Small intestine (tissue), 16 donors: ENCODE measurements at places on chromosomes 12 and 14.
A peak's percentile ranks its signal among the peaks of the same experiment; 100 is the strongest.

- DNase-seq = peak; percentile 55
These were observed 189.6 kb downstream of the DUSP6 start for GRCh38 chr12:89162589-89163261.

DNA sequence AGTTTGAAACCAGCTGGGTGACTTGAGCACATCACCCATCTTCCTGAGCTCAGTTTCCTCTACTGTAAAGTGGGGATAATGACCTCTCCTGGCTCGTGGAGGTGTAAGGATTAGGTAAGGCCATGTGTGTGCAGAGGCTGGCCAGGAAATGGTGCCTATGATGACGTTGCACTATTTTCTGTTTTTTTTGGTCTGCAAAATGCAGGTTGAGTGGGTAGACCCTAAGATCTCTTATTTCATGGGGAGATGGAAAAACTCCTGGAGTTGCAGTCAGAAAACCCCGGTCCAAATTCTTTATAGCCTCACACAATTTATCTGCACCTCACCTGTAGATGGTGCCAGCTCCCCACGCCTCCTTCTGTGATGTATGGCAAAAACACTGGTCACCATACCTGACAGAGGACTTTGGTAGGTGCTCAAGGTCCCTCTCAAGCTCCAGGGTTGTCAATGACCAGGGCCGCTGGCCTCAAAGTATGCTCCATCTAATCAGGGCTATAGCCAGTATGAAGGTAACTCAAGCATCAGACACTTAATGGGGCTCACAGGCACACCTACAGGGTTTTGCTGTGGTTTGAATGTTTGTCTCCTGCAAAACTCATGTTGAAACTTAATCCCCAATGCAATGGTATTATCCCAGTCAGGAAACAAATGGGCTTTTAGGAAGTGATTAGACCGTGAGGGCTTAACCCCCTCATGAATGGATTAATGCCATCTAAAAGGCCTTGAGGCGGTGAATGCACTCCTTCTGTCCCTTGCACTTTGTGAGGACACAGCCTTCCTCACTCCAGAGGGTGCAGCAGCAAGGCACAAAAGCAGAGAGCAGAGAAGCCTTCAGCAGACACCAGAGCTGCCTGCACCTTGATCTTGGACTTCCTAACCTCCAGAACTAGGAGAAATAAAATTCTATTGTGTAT, 17.6 kb downstream of the C14orf132 start:
- peak; percentile 12 for DNase-seq

DNA sequence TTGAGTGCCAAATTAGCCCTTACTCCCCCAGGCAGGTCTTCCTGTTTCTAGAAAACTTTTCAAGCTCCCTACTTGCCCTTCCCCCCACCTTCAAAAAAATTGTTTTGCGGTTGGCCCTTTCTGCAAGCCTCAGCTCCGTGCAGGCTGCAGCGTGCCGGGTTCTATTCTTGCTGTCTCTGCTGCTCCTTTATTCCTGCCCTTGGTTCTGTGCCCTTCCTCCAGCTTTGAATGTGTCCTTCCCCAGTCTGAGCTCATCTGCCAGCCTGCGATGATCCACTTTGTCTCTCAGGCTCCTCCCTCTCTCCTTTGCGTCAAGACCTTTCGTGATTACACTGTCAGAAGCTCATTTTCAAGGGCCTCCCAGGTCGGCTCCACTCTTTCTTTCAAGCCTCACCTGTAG, 98.6 kb downstream of the IRF2BPL start:
- peak; percentile 38 for DNase-seq

DNA sequence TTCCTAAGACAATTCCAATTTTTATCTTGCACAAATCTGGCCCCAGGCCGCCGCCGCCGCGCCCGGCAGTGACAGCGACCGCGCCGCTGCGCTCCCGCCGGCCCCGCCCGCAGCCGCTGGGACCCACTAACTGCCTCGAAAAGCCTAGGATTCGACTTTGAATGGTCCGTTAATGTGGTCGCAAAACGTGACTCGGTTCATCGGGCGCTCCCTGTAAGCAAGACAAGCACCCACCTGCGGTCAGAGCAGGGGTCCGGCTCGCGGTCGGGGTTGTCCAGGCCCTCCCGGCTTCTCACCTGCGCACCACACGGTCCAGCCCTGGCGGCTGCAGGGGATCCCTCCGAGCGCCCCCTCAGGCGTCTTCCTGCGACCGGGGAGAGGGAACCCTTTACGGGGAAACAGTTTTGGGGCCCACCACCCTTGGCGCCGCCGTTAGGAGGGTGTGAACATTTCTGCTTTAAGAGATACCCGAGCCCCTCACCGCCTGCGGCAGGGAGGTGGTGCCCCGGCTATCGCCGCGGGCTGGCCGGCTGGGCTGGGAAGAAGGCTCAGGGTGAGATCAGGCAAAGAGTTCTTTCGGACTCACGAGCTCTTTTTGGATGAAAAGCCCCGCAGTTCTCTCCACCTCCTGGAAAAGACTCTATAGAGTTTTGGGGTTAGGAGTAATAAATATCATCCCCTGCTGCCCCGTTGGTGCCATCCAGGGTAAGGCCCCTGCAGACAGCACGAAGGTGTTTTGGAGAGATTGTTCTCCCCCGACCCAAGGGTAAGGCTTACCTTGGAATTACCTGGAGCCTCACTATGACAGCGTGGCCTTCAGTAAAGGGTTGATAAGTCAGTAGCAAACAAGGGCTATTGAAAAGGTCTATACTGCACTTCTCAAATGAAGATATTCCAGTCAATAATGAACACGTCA, 13.6 kb upstream of the FOXJ2 start:
- peak; percentile 24 for DNase-seq

DNA sequence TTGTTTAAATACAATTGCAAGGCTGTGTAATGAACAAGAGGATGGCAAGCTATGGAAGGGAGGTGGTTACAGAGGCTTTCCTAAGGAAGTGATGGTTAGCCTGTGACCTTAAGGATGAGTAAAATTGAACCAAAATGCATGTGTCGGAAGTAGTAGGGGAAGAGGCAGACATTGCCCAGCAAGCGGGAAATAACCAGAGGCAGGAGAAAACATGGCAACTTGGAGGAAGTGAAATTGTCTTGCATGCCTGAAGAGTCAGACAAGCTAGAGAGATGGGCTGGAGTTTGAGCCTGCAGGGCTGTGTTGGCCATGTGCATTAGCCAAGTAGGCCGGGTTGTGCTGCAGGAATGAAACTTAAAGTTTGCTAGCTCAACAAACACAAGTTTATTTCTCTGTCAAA, 96.2 kb downstream of the BTG1 start:
- DNase-seq = no peak

- DNase-seq = no peak
These were observed 2.8 kb upstream of the AAAS start for GRCh38 chr12:53324113-53324778.

DNA sequence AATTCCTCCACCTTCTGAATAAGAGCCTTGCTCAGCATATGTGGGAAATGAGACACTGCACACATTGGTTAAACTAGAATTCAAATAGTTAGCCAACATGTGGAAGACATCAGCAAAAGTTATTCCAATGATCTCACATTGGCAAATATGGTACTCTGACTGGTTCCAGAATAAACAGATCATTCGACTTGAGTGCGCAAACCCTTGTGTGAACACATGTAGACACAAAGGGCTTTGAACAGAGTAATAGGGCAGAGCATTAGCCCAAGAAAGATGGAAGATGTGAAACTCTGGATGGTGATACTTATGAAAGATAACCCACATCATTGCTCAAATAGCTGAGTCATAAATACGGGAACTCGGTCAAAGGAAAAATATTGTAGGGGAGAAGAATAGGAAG, 1133.4 kb upstream of the SEL1L start:
- DNase-seq = no peak

GRCh38 chr12:79402606-79403005, 288.2 kb downstream of the PAWR start:
- DNase-seq = no peak

- DNase-seq = no peak
These were observed 108.7 kb downstream of the SLC8A3 start for GRCh38 chr14:70080076-70080475.

DNA sequence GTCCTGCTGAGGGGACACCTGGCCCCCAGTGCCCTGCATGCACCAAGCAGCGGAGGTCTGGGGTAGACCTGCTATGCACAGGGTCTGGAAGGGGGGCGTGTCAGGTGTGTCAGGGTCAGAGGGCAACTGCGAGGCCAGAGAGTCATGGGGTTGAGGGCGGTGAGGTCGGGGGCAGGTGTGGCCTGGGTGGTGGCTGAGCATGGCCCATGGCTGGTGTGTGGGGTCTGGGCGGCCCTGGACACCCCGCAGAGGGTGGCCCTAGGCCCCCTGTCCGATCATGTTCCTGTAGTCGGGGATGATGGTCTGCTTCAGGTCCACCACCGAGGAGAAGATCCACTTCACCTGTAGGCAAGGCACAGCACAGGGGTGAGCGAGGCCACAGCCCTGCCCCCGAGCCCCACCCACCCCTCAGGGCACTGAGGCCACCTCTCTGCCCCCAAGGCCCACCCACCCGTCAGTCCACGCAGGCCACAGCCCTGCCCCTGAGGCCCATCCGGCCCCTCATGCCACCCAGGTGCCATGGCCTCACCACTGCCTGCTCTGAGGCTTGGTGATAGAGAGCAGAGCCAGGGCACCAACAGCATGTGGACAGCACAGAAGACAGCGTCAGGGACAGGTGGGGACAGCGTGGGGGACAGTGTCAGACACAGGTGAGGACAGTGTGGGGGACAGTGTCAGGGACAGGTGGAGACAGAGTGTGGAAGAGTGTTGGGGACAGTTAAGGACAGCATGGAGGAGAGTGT, 211.3 kb downstream of the TMEM121 start:
- no peak for DNase-seq

- DNase-seq = peak; percentile 91
These were observed at the start of gene TPI1 for GRCh38 chr12:6867413-6868210. TSS of gene TPI1 (plus strand) at chr12:6867531. CDS start at chr12:6867567, 36 bp downstream.

DNA sequence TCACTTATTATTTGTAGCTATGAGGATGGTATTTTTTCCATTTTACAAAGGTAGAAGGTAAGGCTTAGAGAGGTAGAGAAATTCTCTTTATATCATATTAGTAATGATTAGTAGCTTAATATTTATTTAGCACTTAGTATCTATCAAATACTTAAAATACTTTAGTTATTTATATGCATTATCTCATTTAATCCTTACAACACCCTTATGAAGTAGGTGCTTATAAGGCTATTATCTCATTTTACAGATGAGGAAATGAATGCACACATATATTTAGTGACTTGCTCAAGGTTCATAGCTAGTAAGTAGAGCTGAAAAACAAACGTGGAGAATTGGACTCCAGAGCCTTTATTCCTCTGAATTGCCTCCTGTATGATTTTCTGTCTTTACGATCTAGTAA, 11.0 kb downstream of the RAB5B start:
- no peak for DNase-seq

DNA sequence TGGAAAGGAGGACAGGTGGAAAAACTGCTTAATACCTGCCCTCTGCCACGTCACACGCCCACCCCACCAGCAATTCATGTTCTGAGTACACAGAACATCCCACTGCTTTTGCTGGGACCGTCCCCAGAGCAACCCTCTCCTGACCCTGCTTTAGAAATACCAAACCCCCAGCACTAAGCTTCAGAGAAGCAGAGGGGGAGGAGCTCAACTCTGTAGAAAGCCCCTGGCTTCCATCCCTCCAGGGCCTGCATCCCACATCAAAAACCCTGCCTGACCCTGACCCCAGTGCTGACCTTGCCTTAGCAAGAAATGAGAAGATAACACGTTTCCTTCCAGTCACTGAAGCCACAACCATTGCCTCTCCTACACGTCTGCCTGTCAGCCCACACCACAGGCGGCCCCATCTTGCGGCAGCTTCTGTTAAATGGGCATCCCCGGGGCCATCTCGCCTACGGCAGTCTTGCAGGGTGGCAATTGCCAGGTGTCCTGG, 19.7 kb downstream of the VDR start:
- no peak for DNase-seq

DNA sequence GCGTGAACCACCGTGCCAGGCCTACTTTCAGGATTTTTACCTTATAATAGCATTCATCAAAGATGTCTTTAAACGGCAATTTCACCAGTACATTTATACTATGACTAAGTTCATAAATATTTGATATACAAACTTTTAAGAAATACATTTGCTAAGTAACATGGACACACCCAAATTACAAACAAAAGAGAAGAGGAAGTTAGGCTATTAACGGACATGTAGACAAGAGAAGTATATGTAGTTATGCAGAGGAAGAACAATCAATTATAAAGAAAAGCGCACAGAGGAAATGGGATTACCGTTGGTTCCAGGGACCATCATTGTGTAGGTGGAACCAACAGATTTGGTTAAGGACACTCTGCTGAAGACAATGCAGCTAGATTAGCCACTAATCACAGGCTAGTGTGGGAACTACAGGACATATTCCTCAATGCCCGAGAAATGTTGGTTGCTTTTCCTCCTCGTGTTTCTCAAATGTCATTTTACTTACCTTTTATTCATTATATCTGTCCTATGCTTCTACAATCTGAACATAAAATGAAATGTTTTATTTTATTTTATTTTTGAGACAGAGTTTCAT, 24.0 kb upstream of the PKP2 start:
- peak; percentile 49 for DNase-seq

GRCh38 chr12:72273499-72273837, 1.3 kb downstream of the TRHDE start:
- peak; percentile 73 for DNase-seq
